Activated T-helper 1 cell treated with anti-CD3 and anti-CD28 coated beads, Interleukin-12 subunit alpha, Interleukin-12 subunit beta, Interleukin-2, Interleukin-4 antibody, amounts not matched to agents 30 ng/mL and 10 ng/mL and 1 ng/mL, durations not matched to agents 14 hours and 24 hours and 36 hours (primary cell): ENCODE measurements at places on chromosomes 12 and 14.

DNA sequence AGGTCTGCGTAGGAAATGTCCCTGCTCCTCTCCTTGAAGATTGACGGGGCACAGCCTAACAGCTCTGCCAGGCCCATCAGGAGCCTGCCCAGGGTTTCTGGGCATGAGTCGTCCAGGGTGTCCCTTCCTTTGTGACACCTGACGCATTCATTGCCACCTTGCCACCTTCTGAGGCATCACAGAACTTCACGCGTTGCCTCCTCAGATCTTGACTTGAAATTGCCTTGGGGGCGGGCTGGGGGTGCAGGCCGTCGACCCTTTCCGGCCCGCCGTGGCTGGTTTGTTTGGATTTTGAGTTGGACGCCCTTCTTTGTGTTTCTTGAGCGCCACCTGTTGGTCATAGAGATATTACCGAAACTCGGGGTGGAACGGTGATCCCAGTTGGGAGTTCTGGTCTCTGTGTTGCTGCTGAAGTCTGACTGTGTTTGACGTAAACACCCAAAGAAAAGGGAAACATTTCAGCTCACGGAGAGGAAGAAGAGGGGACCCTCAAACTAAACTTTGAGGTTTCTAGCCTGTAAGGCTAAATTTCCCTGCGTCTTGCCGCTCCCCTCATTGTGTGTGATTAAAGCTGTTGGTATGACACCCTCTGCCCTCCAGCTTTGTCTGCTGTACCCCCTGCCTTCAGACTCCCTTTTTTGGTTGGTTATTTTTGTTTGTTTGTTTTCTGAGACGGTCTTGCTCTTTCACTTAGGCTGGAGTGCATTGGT lies 44.6 kb downstream of the MLXIP start:
- DNase-seq: peak; percentile 61

DNA sequence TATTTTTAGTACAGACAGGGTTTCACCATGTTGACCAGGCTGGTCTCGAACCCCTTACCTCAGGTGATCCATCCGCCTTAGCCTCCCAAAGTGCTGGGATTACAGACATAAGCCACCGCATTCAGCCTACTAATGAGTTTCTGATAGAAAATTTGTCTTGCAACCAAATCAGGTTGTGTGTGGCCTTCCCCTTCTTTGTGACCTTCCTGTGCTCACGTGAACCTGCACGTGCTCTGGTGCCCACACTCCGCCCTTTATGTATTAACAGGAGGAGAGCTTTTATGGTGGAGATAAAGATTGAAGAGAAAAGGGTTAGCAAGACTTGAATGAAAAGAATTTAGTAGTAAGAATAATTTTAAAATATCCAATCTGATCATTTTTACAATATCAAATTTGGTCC lies 343.5 kb upstream of the TMEM132C start:
- no peak for DNase-seq

DNA sequence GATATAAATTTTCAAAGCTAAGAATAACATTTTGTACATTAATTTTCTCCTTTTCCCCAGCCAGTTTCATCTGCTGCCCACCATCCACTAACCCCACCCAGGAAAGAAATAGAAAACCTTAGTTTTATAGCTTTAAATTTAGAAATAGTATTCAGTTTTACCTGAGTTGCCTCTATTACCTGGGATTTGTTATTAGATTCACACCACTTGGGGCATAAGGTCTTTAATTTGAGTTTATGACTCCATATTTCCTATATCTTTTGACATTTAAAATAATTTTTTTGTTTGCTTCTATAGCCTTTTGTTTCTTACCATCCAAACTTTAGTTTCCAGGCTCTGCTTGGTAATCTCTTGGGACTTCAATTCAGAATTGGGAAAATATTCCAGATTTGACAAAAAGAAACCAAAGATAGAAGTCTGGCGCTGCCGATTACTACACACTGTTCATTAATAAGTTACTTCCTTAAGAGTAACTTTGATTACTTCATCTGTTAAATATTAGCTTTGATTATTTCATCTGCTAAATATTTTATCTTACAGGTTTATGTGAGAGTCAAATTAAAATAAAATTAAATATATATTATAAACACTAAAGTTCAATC lies 485.5 kb upstream of the FOXG1 start:
- no peak for DNase-seq

- DNase-seq: no peak
Measured at GRCh38 chr14:36653962-36654793, 7.5 kb upstream of the PAX9 start.

DNA sequence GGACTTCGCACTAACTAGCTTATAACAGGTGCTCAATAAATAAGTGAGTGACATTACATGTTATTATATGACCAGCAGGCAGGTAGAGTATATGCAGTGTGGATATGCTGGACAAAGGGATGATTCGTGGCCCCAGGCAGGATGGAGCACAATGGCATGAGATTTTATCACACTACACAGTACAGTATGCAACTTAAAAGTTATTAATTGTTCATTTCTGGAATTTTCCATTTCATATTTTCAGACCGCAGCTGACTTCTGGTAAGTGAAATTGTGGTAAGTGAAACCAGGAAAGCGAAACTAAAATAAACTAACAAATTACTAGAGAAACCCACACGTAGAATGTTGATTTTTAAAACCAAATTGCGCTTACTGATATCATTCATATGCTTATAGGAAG lies 3.3 kb downstream of the PARP11 start:
- DNase-seq: peak; percentile 27

DNA sequence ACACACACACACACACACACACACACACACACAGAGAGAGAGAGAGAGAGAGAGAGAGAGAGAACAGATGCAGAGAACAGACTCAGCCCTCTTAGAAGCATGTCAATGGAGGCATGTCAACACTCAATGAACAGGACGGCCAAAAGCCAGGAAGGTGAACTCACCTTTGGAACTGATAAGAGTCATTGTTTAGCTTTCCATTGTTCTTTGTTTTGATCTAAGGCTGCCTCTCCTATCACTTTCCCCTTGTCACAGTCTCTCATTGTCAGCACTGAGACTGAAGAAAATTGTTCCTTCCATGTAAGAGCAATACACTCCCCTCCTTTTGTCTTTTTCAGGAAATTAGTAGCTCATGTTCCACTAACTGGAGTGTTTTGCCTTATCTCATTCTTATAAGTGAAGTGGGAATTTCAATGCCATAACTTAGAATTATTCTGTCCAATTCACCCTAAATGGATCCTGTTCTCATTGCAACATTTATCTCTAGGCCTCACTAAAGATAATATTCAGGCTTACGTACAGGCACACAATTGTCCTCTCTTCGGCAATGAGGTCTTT lies 218.0 kb downstream of the DUSP6 start:
- DNase-seq: no peak

- no peak for DNase-seq
Measured at GRCh38 chr12:131010396-131011131, 56.9 kb downstream of the ADGRD1 start.

DNA sequence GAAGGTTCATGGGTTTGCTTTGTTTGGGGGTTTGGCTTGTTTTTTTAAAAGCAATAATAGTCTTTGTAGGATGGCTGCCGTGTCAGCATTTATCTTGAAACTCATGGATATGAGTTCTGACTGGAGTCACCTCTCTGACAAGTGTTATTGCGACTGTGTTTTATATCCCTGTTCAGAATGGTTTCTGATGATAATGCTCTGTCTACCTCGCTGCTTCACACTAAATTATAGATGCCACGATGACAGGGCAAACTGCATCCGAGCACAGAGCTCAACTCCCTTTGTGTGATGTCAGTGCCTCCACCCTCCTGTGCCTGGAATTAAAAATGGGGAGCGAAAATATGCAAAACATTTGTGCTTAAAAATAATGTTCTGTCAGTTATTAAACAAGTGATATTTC lies 250.8 kb downstream of the EGLN3 start:
- no peak for DNase-seq

DNA sequence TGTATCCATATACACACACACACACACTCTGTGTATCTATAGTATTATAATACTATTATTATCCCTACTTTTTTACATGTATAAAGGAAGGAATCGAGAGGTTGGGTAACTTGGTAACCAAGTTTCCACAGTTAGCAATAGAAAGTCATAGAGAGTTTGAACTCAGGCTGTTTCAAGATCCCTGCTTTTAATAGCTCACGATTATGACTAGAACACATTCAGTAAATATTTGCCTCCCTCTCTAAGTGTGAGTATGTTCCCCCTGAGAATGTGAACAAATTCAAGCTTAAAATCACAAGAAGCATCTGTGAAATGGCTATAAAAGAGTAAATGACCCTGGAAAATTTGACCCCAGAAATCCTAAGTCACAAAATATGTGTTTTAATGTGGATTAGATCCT lies 11.0 kb upstream of the REP15 start:
- DNase-seq: no peak

DNA sequence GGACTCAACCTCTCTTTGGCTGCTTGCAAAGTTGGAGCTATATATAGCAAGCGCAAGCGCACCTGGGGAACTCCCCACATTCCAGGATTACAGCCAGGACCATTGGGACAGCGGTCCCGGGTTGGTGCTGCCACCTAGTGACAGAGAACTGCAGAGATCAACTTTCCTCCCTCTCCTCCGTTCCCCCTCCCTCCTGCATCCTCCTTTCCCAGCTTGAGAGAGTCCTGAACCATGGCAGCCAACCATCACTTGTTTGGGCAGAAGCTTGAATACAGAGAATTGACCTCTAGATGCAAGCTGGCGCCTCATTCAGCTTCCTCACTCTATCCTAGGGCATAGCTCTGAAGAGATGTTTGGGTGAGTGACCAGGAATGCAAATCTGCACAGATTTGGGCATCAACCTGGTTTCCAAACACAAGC lies 17.4 kb upstream of the FLVCR2 start:
- DNase-seq: no peak

- DNase-seq: no peak
Measured at GRCh38 chr12:3236345-3237187, 159.4 kb downstream of the TSPAN9 start.

DNA sequence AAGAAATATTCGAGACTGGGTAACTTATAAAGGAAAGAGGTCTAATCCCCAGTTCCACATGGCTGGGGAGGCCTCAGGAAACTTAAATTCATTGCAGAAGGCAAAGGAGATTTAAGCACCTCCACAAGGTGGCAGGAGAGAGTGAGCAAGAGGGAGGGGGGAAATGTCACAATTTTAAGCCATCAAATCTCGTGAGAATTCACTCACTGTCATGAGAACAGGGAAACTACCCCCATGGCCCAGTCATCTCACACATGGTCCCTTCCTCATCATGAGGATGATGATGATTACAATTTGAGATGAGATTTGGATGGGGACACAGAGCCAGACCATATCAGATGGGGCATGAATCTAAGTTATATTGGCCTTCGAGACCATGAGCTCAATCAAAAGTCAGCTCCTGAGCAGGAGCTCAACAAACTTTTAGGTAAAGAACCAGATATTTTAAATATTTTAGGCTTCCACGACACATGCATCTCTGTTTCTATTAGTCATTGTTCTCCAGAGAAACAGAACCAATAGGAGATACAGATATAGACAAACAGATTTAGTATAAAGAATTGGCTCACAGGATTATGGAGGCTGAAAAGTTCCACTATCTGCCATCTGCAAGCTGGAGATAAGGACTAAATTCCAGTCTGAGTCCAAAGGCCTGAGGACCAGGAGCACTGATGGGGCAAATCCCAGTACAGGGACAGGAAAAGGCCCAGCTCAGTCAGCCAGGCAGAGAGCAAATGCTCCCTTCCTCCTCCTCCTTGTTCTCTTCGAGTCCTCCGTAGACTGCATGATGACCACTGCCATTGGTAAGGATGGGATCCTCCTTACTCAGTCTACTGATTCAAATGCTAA lies 24.9 kb downstream of the DGLUCY start:
- peak; percentile 42 for DNase-seq

DNA sequence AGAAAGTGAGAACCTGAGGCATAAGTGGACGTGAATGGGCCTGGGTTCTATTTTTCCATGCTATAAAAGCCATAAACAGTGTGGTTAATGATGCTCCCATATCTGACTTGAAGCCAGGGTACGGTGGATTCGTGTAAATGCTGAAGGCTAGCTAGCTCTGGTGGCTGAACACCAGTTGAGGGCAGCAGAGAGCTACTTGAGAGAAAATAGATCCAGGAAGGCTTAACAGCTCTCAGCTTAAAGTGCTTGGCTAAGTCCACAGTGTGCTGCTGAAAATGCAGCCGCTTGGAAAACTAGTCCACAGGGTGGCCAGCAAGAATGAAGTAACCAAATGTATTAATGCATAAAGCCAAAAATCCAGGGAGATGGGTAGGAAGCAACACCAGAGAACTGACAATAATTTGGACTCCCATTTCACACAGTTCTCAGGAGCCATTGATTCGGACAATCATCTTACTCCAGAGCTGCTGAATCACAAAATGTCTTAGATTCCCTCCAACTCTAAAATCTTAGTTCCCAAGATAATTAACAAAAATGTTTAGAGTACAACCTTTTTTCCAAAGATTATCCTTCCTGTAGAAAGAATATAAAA lies 15.0 kb upstream of the FOXG1 start:
- no peak for DNase-seq

DNA sequence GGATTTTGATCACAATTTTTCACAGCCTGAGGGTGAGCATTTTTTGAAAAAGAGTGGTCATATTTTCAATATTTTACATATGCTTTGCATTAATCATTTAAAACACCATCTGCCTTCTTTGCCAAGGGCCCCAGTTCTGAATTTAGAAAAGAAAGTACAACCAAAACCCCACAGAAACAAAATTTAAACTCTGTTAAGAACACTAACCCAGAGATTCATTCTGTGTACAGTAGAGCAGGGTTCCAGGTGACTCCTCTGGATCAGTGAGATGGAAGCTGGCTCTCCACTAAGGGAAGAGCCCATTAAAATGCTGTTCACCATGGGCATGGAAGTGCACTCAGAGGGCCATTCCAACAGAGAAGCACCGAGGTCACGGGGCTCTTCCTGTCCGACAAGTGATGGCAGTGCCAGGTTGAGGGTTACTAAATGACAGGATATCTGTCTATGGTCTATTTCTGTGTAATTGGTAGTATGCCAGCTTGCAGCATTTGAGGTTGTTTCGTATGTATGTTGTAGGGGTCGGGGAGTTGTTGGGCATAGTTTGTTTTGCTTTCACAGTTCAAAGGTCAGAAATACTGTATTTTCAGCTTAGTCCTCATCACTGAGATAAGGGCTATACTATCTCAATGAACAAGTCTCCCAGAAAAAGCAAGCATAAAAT lies 95.9 kb downstream of the SLC35F4 start:
- no peak for DNase-seq

DNA sequence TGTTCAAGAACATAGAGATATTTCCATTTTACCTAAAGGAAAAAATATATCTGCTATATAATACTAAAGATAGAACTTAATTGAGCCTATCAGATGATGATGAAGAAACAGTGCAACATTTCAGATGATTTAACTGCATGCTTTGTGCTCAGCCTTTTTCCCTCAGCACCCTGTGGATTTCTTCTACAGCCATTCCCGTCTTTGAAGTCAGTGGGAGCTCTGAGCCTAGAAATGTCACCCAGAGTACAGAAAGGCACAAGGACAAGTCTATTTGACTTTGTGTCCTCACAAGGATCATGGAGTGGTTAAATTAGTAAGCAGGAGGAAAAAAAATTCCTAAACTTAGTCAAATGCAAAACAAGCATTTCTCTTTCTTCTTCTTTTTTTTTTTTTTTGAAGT lies 994.0 kb upstream of the FLRT2 start:
- DNase-seq: no peak

GRCh38 chr12:32918890-32919801 lies 22.6 kb upstream of the PKP2 start:
- DNase-seq: no peak
